Caco-2 (cell line): ENCODE measurements at places on chromosomes 3 and 15.

- no peak for DNase-seq
Measured at GRCh38 chr15:72372361-72372760, 3.5 kb downstream of the HEXA start.

- DNase-seq: no peak
Measured at GRCh38 chr3:82132210-82133069, 371.0 kb upstream of the GBE1 start.

DNA sequence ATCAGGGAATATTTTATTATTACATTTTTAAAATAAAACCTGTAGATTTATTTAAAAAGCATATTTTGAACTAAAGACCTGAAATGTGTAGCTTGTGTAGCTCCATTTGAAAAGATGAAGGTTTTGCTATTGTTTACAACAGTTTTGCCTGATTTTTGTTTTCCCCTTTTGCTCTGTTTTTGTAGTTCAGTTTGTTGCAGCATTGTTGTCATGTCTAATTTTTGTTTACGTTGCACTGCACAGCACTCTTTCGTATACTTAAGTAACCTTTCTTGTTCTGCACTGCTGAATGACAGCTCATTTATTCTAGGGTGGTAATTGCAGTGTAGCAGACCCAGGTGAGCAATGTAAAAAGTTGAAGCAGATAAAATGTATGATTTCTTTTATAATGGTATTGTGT is 435.8 kb downstream of the LPP start:
- DNase-seq: no peak

- no peak for DNase-seq
Measured at GRCh38 chr3:15728766-15729165, 69.0 kb downstream of the ANKRD28 start.

DNA sequence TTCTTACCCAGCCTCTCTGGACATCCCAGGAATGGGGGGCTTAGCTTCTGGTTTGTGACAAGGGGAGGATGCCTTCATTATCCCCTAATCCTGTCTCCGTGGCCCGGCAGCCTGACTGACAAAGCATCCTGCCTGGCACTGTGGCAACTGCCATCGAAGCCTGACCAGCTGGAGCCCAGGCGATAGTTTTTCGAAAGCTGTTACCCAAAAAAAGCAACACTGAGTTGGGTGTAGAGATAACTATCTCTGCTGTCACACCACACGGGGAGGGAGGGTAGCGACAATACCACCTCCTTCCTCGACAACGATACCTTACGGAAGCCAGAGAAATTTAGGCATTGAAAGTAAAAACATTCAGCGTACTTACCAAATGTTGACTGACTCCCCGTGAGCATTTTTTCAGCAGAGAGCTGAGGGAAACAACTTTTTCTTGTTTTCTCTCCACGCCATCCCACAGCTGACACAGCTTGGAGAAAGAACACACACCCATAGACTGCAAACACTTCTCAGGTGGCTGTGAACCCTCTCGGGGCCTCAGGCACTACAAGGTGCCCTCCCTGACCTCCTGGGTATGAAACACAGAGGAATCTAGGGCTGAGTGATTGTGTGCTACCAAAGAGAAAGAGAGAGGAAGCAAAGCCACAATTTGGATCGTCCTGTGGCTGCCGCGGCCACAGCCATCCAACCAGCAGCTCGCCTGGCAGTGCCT is 361.9 kb upstream of the ICE2 start:
- no peak for DNase-seq

GRCh38 chr3:64918989-64919388 is 231.2 kb upstream of the ADAMTS9 start:
- no peak for DNase-seq

- no peak for DNase-seq
Measured at GRCh38 chr3:58657036-58657520, 9.5 kb downstream of the FAM3D start.

- DNase-seq: no peak
Measured at GRCh38 chr3:74599564-74599963, 14.9 kb downstream of the CNTN3 start.

- no peak for DNase-seq
Measured at GRCh38 chr15:64634027-64634426, 141.4 kb downstream of the RBPMS2 start.

- DNase-seq: no peak
Measured at GRCh38 chr15:58142827-58143461, 4.8 kb downstream of the AQP9 start.

DNA sequence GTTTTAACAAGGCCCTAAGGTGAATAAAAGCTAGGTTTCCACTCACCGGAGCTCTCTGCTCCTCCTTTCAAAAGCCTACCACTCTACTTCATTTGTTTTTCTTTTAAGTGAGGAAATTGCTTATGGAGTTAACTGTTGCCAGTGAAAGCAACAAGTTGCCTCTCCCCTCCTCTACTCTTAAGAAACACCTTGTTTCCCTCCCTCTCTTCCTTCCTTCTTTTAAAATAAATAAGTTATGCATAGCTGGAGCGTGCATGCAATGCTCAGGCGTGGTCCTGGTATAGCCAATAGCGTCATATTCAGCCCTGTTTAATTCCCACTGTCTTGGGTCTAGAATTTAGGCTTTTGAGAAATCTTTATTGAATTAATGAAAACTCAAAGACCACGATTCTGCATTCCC is 101.1 kb upstream of the IGF1R start:
- DNase-seq: no peak

DNA sequence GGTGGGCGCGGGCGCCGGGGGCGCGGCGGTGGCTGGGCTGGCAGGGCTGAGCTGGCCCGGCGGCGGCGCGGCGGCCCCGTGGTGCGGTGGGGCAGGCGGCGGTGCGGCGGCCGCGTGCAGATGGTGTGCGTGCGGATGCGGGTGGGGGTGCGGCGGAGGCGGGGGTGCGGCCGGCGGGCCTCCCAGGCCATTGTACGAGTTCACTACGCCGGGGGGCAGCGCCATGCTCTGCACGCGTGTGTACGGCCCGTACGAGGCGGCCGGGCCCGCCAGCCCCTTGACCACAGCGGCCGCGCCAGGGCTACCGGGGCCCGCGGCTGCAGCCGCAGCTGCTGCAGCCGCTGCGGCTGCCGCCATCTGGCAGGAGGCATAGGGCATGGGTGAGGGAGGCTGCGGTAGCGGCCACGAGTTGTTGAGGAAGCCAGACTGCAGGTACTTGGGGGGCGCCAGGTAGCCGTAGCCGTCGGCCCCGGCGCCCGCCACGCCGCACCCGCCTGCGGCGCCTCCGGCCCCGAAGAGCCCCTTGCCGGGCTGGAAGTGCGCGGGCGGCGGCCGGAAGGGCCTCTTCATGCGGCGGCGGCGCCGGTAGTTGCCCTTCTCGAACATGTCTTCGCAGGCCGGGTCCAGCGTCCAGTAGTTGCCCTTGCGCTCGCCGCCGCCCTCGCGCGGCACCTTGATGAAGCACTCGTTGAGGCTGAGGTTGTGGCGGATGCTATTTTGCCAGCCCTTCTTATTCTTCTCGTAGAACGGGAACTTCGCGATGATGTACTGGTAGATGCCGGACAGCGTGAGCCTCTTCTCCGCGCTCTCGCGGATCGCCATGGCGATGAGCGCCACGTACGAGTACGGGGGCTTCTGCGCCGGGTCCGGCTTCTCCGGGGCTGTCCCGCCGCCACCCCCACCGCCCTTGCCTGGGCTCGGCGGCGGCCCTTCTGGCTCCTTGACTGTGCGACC is 951 bp downstream of the FOXL2 start:
- no peak for DNase-seq

- DNase-seq: no peak
Measured at GRCh38 chr3:46298871-46299607, 54.9 kb upstream of the CCR2 start.

DNA sequence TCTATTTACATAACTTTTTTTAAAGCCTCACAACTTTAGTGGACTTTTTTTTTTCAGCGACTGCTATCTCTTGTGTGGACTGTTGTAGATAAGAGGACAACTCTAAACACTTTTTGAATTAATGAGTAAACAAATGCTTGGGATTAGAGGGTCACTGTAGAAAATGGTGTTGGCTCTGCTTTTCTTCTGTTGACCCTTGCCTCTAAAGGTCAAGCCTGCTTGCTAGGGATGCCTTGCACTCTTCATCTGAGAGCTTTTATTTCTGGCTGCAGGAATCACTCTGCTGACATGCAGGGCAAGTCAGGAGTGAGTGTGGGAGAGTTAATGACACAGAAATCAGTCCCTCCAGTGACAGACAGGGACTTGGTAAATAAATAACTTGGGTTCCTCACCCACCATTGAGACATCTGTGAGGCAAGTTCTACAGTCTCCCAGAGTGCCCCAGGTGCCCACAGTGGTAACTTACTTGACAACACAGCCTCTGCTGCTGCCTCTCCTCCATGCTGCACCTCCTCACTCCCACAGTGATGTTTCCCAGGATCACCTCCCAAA is 390.1 kb downstream of the IL20RB start:
- no peak for DNase-seq

DNA sequence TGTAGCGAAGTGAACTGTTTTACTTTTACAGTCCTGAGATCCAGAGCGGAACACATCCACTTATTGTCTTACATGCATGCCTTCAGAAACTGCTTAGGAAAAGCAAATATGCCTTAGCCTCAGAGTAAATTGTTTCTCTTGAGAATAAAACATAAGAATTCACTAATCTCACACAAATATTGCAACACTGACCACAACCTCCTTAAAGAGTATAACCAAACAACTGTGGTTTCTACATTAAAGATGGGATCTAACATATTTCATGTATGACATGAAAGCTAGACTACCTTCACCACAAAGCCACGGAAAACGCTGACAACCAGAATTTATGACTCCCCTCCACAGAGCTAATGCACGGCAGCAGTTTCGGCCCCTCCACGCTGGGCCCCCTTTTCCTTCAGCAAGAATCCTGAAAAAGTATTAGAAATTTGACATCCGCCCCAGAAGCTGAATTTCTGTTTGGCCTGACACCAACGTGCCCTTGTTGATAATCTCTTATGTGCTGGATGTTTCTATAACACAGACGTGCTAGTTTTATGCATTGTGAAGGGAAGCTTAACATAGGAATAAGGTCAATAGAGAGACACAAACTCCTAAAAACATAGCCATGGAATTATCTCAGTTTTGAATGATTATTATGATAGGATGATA is 84.6 kb downstream of the GREM1 start:
- no peak for DNase-seq

DNA sequence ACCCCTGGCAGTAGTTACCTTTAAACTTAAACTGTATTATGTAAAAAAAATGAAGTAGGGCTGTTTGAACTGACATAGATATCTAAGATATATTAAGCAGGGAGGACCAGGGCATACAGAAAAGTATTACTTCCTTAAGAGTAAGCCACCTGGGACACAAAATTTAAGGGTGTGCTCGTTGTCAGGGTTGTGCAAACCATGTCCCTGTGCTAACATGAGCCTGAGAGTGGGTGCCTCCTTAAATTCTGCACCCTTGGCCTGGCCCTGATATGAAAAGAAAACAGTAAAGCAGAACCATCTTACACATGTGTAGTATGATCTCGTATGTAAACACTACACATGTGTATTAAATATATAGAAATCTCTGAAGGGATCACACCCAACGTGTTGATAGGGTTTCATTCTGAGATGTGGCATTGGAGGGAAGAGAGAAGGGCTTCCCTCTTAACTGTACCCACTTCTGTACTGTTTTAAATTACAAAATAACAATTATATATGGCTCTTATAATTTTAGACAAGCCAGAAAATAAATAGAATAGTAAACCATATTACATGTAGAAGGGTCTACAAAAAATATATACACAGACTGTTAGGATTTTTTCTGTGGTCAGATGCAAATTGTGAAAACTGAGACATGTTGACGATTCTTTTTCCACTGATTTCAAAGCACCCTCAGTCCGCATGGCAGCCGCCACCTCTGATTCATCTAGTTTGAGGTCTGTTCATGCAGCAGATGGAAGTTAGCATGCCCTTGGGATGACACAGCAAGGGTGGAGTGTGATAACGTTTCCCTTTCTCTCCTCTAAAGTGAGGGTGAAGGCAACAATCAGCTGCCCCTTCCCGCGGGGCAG is 400.8 kb upstream of the PROK2 start:
- DNase-seq: no peak

DNA sequence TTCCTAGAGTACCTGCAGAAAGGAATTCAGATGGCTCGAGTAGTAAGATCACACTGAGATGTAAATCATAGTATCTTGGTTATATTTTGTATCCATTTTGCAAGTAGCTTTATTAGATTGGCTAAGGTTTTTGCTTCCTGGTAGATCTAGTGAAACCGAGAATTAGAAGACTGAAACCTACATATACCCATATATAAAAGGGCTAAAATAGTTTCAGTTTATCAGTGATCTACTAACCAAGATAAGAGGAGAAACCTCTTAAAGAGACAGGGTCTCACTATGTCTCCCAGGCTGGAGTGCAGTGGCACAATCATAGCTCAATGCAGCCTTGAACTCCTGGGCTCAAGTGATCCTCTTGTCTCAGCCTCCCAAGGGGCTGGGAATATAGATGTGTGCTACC is 135.3 kb downstream of the PCCB start:
- no peak for DNase-seq

DNA sequence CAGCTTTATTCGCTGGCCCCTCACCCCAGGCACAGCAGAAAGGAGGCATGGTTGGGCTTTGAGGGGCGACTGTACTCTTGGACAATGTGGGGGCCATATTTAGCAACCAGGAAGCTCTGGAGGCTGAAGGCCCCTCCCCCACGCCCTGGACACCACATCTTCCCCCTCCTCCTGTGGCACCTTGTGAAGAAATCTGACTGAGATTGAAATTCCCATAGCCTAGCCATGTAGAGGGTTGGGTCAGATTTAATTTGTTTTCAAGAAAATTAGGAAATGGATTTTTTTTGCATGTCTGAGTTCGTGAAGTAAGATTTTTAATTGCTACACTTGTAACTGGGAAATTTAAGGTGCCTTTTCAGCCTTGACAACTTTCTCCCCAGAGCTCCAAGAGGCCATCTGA is 24.5 kb downstream of the FSD2 start:
- DNase-seq: no peak

- DNase-seq: no peak
Measured at GRCh38 chr3:37141676-37142075, 32.7 kb downstream of the LRRFIP2 start.

- DNase-seq: no peak
Measured at GRCh38 chr15:42584031-42584765, 8.8 kb downstream of the STARD9 start.

DNA sequence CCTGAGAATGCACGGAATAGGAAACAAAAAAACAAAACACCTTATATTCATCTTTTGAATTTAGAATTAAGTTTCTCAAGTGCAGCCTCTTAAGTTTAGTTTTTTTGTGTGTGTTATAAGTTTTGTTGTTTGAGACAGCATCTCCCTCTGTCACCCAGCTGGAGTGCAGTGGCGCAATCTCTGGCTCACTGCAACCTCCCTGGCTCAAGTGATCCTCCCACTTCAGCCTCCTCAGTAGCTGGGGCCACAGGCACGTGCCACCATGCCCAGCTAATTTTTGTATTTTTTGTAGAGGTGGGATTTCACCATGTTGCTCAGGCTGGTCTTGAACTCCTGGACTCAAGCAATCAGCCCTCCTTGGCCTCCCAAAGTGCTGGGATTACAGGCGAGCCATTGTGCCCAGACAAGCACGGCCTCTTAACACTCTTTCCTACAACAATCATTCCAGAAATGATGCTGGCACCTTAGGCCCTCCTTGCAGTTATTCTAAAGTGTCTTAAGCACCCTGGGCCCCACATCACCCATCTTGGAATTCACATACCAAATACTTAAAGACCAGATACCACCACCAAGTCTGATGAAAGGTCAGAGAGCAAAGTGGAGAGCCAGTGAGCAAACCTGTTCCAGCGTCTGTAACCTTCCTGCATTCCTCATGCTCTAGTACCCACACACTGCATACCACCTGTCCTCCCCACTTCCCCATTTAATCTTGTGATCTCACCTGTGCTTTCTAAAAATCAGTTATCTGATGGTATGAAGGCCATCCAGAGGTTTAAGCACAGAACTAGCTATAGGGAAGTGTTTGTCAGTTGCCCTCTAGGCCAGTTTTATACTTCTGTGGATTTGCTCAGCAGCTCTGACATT is 6.9 kb upstream of the SPG11 start:
- DNase-seq: peak; percentile 62

GRCh38 chr3:183038221-183038620 is 57.9 kb upstream of the DCUN1D1 start:
- no peak for DNase-seq
